Activated CD4-positive, alpha-beta memory T cell treated with anti-CD3 and anti-CD28 coated beads, Interleukin-2, amount 10 ng/mL, durations not matched to agents 7 days and 5 days (primary cell): ENCODE measurements at places on chromosomes 4 and X.

GRCh38 chr4:87512400-87512799 is 16.8 kb downstream of the SPARCL1 start:
- no peak for DNase-seq

- DNase-seq: no peak
These were observed 179.4 kb downstream of the BANK1 start for GRCh38 chr4:101969965-101970364.

DNA sequence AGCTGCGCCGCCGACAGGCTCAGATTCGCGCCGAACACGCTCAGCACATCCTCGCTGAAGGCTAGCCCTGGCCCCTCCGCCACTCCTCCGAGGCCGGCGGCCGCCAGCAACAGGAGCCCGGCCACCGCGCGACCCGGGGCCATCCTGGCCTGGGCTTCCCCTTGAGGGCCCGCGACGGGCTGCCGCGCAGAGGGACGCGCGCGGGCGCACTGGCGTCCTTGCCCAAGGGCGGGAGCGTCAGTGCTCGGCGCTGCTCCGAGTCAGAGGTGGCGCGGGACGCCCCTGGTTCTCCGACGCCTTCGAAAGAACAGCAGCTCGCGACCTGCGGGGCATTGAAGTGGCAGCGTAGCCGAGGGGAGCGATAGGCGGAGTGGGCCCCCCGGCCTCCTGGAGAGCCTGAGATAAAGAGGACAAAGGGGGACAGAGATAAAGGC is 745 bp downstream of the SLC39A8 start:
- peak; percentile 78 for DNase-seq

DNA sequence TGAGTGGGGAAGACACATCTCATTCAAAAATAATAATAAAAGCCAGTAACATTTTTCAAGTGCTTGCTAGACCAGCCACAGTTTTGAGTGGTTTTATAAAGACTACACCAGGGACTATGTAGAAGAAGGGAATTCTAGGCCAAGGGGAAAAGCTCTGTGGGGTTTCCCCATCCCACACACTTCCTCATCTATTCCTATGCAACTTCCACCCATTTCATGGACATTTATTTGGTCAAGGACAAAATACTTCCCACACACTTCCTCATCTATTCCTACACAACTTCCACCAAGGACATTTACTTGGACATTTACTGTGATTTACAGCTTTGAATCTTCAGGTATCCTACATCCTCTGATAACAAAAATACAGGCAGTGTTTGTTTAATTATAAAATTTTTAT is 86.5 kb upstream of the KLF3 start:
- no peak for DNase-seq

DNA sequence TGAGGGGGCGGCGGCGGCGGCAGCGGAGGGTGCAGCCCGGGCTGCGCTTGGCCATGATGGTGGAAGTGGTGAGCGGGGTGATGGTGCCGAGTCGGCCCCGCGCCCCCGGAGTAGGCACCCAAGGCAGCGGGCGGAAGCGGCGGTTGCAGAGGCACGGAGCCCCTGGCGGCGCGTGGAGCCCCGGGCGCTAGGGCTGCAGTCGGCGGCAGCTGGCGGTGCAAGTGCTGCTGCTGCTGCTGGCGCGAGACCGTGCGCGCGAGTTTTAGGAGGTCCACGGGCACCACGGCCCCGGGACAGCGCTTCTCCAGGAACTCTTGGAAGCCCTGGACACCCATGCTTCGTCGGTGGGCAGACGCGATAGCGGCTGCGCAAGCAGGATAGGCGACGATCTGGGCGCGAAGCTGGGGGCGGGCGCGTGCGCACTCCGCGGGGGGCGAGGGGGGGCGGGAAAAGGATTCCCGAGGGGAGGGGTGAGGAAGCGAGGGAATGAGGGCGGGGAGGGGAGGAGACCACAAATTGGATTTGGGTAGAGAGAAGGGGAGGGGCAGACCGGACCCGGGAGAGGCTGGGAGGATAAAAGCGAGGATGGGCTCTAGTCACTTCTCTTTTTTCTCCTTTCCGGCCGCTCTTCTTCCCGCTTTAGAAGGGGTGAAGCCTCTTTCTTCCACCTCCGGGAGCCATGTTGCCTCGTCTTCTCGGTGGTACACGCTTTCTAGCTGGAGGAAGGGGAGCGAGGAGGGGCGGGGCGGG is at the start of gene FAM120C:
FAM120C (minus strand) TSS at position 391 of the 750 bp plus-strand sequence; CDS start at position 335, 56 bp downstream.
- DNase-seq: peak; percentile 63

GRCh38 chr4:188536826-188537225 is 397.6 kb downstream of the TRIML1 start:
- no peak for DNase-seq

GRCh38 chr4:183906739-183907651 is 1.9 kb downstream of the STOX2 start:
- DNase-seq: no peak

DNA sequence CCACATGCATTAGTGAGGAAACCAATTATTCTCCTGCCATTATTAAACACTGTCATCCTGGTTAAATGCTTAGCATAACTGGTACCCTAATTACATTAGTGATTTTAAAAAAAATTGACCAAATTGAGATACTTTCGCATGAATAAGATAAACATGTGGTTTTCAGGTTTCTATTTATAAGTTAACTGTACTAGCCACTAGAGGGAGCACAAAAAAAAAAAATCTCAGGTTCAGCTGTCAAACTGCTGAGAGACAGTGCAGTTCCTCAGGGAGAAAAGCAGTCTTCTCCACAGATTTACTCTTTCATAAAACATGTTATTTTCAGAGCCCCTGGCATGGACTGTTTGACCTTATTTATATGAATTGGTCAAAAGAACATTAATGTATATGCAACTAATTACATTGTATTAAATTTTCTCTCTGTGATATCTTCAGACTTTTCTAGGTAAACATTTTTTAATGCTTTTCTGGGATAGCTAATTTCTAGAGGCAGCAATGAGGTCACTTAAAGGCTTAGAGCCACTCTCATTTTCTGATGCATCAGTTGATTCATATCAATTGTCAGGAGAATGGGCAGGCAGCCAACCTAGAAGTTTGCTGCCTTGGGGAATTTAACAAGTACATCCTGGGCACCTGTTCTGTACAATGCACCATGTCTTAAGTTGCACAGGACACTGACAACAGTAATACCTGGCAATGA is 167.5 kb downstream of the CDS1 start:
- no peak for DNase-seq

- DNase-seq: no peak
These were observed 185.9 kb downstream of the SHROOM3 start for GRCh38 chr4:76620723-76621468.

DNA sequence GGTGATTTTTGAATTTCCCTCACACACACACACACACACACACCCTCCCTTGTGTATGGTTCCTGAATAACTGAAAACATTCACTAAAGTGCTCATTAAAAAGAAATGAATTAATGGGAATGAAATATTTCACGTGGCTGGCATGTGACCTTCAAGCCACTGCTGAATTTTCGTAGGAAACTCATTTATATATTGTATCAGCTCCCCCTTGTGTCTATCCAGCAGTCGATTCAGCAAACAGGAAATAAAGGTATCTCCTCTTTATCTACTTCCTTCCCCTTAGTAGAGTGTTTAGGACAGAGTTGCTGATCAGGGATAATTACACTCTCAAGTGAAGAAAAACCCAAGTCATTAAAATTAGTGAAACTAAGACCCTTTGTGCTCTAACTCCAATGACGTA is 912.6 kb upstream of the LCORL start:
- DNase-seq: no peak

GRCh38 chr4:57303012-57303751 is 193.0 kb upstream of the IGFBP7 start:
- no peak for DNase-seq
